ENCODE measurements at places on chromosomes 1 and 21.

GRCh38 chr1:51584021-51584420 lies 32.9 kb upstream of the OSBPL9 start:
- no peak for DNase-seq

GRCh38 chr21:17688912-17689874 lies 76.5 kb upstream of the BTG3 start:
- peak; percentile 42 for DNase-seq

- no peak for DNase-seq
These were observed 1.8 kb upstream of the KIF1B start for GRCh38 chr1:10208537-10208936.

DNA sequence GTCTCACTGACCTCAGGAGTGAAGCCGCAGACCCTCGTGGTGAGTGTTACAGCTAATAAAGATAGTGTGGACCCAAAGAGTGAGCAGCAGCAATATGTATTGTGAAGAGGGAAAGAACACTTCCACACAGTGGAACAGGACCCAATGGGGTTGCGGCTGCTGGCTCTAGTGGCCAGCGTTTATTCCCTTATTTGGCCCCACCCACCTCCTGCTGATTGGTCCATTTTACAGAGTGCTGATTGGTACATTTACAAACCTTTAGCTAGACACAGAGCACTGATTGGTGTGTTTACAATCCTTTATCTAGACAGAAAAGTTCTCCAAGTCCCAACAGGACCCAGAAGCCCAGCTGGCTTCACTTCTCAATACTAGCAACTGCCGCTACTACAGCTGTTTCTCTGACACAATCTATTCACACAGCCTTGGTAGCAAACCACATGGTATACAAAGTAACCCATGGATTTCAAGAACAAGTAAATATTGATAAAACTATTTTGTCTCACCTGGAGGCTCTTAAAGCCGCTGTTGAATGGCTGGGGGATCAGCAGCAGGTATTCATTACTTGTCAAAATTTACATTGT lies 25.3 kb upstream of the ITLN1 start:
- DNase-seq = no peak

- DNase-seq = no peak
These were observed 845.4 kb upstream of the ADAMTS5 start for GRCh38 chr21:27812279-27812678.

DNA sequence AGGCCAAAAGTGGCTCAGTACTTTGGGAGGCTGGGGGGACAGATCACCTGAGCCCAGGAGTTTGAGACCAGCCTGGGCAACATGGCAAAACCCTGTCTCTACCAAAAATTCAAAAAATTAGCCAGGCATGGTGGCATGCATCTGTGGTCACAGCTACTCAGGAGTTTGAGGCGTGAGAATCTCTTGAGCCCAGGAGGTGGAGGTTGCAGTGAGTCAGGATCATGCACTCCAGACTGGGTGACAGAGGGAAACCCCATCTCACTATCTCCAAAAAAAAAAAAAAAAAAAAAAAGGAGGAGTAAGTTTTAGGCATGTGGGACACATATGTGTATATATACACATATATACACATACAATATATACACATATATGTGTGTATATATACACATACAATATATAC lies 165.3 kb upstream of the DPYD start:
- no peak for DNase-seq

DNA sequence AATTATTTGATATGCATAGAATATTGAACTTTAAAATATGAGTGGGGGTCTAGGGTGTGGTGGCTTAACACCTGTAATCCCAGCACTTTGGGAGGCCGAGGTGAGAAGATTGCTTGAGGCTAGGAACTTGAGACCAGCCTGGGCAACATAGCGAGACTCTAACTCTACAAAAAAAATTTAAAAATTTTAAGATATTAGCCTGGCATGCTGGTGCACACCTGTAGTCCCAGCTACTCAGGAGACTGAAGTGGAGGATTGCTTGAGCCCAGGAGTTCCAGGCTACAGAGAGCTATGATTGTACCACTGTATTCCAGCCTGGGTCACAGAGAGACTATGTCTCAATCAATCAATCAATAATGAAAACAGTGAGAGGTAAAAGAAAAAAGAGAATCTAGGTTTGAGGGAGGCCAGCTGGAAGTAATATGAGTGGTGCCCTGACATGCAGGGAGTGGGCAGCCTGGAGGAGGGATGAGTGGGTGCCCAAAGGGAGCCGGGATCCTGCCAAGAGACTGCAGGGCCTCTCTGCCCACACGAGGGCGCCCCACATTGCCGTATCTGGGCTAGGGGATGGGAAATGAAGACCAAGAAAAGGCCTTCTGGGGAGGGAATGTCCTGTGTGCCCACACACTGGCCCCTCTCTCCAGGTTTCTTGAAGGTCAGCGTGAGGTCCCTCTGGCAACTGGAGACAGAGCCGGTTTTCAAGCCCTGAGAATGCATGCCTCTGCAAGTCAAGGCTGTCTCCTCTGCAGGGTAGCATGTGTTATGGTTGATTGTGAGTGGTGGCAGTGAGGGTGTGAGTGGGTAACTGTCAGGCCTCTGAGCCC lies 93.9 kb upstream of the PPM1J start:
- DNase-seq = peak; percentile 31

- DNase-seq = no peak
These were observed 86.9 kb downstream of the ADAMTS1 start for GRCh38 chr21:26758083-26758880.

GRCh38 chr1:65420590-65421350 lies at the start of the genes LEPR and LEPROT:
Gene LEPR (plus strand): TSS chr1:65420668. CDS start chr1:65565566, 144,898 bp downstream.
Gene LEPROT (plus strand): TSS chr1:65420668. CDS start chr1:65420725, 57 bp downstream.
- no peak for DNase-seq

GRCh38 chr1:53608071-53608470 lies 130.9 kb downstream of the GLIS1 start:
- DNase-seq = no peak

- DNase-seq = no peak
These were observed 182.0 kb downstream of the PLA2G4A start for GRCh38 chr1:187010571-187011309.

DNA sequence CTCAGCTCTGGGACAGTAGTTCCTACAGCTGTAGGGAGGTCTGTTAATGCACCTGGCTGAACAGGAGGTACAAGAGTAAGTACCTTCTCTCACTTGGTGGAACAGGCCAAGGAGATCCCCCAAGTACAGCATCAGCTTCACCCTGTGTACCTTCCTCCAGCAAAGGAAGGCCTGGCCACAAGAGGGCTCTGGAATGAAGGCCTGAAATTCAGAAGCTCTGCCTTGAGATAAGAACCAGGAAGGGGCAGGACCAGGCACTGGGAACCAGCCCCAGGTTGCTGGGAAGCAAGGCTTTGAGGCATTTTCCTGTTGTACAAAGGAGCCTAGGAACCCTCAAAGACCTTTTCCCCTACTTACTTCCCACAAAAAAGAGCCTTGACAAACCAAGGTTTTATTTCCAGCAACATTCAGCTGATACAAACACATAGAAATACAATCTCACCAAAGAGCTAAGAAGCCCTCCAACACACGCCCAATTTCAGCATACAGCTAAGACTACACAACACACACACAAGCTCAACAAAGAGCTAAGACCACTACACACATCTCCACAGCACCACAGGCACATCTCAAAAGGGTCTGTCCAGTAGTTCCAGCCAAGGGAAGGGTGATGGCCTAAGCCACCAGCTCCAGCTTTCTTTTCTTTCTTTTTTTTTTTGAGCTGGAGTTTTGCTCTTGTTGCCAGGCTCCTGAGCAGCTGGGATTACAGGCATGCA lies 23.5 kb downstream of the F11R start:
- peak; percentile 41 for DNase-seq

GRCh38 chr1:224433701-224434672 lies 610 bp downstream of the WDR26 start:
- no peak for DNase-seq

- DNase-seq = no peak
These were observed 4.2 kb downstream of the ADSS2 start for GRCh38 chr1:244447552-244447951.

DNA sequence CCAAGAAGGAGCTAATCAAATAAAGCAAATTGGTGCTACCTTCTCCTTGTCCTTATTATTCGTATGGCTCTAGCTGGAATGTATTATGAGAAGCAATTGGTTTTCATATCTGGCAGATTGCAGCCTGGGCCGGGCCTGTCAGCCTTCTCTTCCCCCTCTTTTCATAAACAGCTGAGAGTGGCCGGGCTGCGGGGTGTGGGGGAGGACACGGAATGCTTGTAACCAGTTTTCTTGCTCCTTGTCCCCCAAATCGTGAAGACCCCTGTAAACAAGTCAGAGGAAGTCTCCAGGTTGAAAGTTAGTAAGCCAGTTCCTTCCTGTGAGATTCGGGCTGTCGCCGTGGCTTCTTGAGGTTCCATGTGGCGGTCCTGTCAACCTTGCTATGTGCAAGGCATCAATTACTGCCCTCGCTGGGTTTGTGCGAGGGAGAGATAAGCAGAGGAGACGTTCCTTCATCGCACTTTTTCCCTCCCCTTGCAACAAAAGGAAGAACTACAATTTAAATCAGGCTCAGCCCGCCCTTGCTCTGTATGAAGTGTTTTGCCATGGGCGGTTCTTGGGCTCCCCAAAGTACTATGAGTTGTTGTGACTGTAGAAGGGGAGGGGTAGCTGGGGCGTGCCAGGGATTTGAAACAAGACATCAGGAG lies 450.7 kb downstream of the CAMTA1 start:
- no peak for DNase-seq

DNA sequence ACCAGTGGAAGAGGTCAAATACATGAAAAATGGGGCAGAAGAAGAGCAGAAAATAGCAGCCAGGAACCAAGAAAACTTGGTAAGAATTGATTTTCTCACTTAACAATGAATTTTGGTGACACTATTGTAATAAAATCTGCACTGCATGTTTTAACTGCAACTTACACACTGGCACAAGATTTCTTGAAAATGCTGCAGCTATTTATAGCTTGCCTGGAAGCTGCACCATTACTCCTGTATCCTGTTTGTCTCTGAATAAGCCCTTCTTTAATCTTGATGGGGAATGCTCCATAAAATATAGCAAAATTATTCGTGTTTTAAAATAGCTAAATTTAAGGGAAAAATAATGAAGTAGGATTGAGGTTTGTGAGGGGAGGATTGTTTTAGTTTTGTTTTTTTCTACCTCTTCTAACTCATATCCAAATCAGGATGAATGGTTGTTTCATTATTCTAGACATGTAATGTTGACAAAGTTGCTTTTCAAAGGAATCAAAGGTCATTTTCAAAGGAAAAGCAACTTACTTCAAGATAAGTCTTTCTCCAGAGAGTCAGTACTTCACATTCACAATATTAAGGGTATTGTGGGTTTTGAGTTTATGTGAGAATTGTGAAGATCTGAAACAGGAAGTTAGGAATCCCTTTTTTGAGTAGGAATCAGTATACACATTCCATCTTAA lies 120.9 kb downstream of the C1orf21 start:
- DNase-seq = no peak

DNA sequence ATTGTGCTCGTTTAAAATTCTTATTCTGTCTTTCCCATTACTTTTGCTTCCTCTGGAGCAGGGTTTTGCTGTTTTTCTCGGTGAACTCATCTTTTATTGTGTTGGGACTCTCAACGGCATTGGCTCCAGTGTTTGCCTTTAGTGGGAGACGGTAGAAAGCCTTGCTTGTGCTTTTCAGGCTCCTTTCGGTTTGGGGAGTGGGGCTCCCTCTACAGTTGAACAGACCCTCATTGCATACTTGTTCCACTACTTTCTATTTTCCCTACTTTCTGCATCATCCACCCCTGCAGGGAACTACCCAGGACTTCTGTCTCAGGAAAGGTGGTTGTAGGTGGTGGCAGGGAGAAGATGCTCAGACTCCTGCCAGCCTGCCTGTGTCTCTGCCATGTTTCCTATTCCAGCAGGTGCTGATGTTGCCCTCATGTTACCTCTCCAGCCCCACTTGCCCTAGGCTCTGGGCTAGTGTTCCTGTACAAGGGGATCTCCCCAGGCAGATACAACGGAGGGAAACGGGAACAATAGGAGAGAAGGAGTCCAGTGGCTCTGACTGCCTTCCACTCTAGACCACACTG lies 68.5 kb upstream of the ZBTB18 start:
- DNase-seq = no peak

- DNase-seq = no peak
These were observed 23.2 kb upstream of the CNIH3 start for GRCh38 chr1:224592636-224593582.
